ENCODE measurements at places on chromosomes 6 and 20.

DNA sequence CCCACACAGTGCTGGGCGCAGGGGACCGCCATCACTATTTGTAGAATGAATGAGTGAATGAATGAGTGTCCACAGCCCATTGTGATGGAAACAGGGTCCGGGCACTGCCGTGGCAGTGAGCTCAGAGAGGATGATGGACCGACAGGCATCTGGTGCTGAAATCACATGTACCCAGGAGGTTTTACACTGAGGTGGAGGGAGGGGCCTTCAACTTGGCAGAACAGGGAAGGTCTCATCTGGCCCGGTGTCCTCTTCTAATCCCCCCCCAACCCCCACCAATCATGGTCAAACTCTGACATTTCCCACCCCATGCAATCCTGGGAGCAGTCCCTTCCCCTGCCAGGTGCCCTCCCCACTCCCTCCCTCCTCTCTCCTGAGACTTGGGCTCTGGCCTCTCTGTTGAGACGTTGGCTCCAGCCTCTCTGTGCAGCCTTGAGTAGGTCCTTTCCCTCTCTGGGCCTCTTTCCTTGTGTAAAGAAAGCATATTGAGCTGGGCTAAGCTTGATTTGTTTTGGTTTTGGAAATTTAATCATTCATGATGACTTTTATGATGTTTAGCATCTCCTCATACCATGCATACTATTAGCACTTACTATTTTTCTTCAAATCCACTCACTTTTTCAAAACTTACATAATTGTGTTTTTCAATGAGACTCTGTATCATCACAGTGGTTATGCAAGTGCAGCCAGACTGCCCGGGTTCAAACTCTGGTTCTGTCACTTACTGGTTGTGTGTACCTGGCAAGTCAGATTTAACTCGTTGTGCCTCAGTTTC is 10.8 kb downstream of the KIAA1755 start:
- DNase-seq = no peak

GRCh38 chr6:88650029-88650619 is 313.3 kb downstream of the RNGTT start:
- no peak for DNase-seq

GRCh38 chr6:148533309-148534107 is 190.9 kb downstream of the SASH1 start:
- no peak for DNase-seq

DNA sequence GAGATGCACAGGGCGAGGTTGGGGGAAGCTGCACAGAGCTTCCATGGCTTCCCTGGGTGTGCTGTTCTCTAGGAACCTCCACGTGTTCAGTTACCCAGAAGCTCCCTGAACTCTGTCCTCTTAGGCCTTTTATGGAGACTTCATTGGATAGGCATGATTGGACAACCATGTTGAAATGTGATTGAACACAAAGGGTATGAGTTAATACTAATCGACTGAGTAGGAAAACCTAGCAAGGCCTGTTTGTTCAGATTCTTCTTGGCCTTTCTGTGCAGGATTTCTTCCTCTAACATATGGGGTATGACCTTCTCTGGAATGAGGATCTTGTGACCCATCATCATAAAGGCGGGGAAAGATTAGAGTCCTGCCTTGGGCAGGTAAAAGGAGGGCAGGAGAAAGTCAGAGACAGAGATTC is 70.7 kb upstream of the SMIM29 start:
- DNase-seq = no peak

DNA sequence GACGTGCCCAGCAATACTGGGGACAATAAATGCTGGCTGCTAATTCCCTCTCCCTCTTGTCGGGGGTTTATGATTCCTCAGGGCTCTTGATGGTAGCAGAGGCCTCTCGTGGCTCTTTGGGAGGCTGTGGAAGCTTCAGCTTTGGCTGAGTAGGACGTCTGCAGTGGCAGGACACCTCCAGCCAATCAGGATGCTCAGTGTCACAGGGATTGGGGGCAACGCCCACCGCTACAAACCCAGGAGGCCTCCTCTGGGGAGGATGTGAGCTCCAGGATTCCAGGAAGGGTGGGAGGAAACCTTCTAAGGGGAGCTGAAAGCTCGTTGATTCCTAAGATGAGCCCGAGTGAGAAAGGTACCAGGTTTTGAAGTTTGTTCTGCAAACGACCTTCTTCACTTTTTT is 19.4 kb downstream of the RSPO4 start:
- no peak for DNase-seq

DNA sequence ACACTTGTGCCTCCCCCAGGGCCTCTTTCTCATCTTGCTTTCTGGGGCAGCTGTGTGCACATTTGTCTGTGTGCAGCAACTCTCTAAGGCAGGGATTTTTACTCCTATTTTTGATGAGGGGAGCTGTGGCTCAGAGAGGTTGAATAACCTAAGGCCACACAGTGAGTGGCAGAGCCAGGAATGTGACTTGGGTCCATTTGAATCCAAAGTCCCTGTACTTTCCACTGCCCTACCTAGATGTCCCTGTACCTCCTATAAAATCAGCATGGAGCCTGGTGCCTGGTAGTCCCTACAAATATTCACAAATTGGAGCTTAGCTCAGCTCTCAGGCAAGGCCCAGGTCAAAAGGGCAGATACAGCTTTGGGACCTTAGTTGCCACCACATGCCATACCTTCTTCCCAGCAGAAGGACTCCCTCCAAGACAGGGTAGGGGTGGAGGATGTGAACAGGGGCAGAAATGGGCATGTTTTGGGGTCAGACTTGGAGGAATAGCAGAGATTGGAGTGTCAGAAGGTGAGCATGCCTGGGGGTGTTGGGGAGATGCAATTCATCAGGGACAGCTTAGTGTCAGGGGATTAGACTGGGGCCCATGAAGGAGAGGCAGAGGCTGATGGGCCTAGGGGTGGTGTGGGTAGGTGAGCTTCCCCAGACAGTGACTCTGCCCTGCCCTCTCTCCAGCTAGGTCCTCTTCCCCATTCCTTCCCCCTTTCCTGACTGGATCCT is 4.1 kb upstream of the VEGFA start:
- no peak for DNase-seq

- DNase-seq = no peak
These were observed 41.1 kb upstream of the CAP2 start for GRCh38 chr6:17352302-17352701.

GRCh38 chr6:101534386-101534785 is 140.9 kb downstream of the GRIK2 start:
- no peak for DNase-seq

DNA sequence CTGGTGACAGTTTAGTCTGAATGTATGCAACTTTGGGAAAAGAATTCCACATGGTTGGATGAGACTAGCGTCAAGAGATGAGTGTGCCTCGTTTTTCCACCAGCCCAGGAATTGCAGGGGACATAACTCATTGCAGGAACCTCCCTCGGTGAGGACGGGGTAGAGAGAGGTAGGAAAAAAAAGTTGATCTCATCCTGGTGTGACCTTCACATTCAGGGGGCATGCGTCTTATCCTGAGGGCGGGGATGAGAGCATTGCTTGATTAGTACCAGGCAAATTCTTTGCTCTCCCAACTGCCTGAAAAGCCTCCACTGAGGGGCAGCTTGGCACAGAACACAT is 11.8 kb downstream of the TLDC2 start:
- no peak for DNase-seq

GRCh38 chr6:40825102-40825501 is 213.9 kb downstream of the UNC5CL start:
- no peak for DNase-seq

DNA sequence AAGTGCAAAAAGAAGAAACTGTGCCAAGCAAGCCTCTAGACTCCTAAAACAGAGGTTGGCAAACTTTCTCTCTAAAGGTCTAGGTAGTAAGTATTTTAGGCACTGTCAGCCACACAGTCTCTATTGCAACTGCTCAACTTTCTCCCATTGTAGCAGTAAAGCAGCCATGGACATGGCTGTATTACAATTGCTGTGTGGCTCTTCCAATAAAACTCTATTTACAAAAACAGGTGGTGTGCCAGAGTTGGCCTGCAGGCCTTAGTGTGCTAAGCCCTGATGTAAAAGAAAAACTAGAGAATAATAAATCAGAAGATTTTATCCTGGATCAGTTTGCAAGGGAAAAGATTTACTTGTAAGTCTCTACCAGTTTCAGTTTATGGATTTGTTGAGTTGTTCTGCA is 74.0 kb downstream of the CRYBG1 start:
- no peak for DNase-seq

DNA sequence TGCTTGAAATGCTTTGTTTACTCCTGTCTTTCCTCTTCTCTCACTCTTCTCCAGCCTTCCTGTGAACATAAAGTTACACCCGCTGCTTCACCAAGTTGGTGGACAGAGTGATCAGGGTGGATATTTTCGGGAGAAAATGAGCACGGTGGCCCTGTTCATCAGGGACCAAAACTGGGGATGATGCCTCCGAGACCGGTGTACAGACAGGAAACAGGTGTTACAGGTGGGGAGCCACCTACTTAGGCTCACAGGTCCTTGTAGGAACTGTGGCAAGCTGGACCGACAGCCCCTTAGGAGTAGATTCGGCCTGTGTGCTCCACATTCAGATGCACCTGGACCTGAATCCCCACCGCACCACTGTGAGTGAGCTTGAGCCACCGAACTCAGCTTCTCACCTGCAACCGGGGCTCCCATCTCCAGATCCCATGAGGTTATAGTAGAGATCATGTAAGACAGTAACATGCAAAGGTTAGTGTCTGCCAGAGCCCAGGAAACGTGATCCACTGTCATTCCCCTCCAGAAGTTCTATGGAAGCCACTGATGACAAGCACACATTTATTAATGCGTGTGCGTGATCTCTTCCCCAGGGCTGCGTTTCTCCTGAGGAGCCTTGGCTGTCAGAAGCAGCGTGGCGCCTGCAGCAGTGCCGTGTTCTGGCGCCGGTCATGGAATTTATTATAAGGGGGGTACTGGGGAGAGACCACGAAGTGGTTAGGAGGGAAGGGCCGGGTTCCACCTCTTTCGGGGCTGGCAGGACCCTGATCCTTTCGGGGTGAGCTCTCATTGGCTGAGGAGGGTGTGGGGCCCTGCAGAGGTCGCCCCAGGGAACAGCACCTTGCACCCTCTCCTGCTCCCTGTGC is 94.2 kb downstream of the ERMARD start:
- DNase-seq = no peak
